ENCODE measurements at places on chromosomes 5 and 9. TPM values are rescaled to one million over a fixed set of nuclear protein-coding genes. Genes with fewer than 3 reads are reported as not detected.

- no peak for DNase-seq
Observed at GRCh38 chr5:124733329-124733650, 13.1 kb downstream of the ZNF608 start.

DNA sequence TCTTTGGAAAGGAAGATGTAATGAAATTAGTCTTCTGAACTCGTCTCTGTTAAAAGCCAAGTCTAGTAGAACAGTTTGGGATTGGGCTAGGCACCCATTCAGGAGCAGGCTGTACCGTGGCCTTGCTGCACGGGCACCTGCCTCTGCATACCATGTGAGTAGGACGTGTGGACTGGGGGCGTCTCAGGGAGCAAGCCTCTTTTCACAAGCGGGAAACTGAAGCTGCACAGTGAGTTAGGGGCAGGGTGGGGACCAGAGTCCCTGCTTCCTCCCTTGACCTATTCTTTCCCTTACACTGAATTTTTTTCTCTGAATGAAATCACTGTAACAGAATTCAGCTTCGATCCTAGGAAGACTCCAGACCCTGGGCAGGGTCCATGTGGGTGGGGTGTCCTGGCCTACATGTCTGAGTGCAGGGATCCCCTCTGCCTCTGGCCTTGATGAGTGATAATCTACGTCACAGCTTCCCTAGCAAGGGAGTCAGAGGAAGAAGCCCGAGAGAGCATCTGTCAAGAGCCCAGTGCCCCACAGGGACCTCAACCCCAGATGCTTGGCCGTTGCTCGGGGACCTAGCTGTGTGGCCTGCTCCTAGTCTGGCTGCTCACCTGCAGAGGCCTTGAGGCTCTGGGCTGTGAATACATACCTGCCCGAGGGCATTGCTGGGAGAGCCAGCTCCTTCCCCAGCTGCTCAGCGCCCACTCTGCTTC is 15.1 kb downstream of the PHF2 start:
- DNase-seq = no peak

DNA sequence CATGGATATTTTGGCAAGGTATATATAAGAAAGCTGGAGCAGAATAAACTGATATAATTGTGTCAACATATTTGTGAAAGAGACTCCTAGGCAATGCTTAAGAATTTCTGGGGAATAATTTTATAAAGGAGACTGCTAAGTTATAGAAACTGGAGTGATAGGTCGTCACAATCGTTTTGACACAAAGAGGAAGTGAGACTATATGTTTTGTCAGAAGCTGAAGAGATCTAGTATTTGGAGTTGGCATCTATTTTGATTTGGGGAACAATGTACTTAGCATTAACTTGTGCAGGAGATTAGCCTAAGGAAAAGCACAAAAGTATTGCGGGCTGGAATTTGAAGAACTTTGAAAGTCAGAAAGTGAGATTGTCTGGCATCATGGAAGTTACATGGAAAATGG is 582.5 kb downstream of the TAF11L14 start:
- no peak for DNase-seq

GRCh38 chr9:28774433-28775235 is 1201.4 kb upstream of the C9orf72 start:
- no peak for DNase-seq

DNA sequence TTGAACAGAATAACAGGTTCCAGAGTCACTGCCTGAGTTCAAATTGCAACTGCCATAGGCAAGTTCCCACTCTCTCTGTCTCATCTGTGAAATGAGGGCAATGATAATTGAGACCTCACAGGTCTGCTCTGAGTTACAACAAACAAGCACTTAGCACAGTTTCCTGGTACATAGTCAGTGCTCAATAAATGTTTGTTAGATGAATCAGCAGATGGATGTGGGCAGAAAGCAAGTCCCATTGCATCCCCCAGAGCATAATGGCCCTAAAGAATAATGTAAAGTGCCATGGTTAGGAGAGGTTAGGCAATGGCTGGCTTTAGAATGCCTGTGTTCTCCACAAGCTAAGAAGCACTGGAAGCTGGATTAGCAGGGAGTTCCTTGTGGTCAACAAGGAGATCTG is 136.5 kb upstream of the LARP1 start:
- DNase-seq = peak; percentile 56

DNA sequence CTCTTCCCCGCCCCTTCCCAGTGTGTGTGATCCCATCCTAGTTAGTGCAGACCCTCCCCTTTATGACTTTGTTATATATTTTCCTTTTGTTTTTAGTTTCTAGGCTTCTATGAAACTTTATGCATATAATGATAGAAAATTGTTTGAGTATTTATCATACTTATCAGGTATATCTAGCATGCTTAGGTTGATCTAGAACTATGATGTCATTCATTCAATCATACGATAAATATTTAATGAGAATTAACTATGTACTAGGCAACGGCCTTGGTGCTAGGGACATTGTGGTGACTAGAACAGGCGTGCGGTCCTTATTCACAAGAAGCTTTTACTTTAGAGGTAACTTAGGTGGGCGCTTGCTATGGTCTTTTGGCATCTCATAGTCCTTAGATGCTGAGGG is 13.6 kb upstream of the ANKRD55 start:
- no peak for DNase-seq

Gene SCGB3A2
- not detected for total RNA-seq

Gene IRGM
- total RNA-seq = not detected
